ENCODE measurements at places on chromosomes 2 and 18.

DNA sequence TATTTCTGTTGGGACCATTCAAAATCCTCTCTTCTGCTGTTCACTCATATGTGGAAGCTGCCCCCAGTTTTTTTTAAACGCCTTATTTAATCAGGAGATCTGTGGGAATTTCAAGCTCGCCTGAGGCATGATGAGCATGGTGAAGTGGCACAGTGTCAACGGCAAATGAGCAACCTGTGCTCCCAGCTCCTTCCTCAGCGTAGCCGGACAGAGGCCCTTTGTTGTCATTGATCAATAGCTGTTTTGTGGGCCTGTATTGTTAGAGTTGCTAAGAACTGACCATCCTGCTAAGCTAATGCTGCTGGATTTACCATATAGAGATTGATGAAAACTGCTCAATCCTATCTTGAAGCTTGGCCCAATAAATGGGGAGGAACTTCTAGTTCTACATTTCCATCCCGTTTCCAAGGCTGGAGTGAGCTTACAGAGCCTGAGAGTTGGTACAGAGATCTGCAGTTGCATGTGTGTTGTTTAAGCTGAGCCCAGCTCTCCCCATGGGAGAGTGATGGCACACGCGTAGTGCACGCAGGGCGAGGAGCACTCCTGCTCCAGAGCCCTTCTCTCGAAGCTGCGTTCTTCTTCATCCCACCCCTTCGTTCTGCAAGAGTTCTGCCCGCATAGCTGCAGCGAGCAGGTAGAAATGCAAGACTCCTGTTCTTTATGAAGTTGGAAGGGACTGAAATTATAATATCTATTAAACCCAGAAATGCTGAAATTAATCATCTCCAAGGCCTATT, 108.8 kb downstream of the RTN4 start:
- no peak for DNase-seq

GRCh38 chr2:18398833-18399232, 161.6 kb downstream of the RDH14 start:
- DNase-seq, result peak; percentile 30

DNA sequence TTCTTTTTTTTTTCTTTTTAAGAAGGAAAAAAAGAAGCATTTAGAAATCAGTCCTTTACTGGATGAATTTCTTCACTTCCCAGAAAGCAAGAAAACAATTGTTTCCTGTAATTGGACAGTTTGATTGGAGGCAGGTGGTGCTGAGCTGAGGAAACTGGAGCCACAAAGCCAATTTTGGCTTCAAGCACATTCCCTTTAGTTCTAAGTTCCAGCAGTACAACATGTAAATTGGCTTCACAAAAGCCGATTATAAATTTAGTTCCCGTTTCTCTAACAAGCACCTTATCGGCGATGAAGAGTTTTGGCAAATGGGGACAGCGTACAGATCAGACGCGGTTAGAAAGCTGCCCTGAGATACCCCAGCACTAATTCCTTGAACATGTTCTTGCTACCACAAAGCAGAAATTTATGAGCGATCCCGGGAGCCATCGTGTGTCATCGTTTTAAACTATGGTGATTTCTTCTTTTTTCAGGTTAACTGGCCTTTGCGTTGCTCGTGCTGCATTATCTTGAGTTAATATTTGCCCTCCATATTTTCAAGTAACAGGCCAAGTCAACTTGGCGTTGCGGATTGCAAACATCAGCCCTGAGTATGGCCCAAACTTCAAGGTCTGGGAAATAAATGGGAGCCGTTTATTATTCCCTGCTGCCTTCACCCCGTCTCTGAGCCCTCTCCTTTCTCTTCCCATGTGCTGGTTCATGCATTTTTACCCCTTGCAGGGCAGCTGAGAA, 190.4 kb upstream of the ID2 start:
- DNase-seq, result peak; percentile 26

DNA sequence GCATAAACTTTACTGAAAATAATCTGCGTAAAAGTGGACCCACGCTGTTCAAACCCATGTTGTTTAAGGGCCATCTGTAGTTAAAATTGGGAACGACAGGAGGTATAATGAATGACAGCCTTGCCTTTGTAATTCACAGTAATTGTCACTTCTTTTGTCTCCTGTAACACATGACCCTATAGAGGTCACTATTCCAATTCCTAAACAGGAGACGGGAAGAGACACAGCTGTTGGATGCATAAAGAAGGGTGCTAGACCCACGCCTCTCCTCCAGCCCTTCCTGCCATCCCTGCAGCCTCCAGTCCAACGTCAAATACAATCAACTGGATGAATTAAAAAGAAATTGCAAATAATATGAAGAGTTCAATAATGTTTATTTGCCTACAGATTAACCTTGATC, 63.1 kb upstream of the NFATC1 start:
- no peak for DNase-seq

GRCh38 chr2:228038967-228039366, 142.5 kb downstream of the SPHKAP start:
- DNase-seq, result no peak
